Activated CD4-positive, alpha-beta T cell treated with anti-CD3 and anti-CD28 coated beads, Interleukin-2, amount 10 ng/mL, durations not matched to agents 24 days and 14 days (primary cell): ENCODE measurements at places on chromosomes 4 and X.

DNA sequence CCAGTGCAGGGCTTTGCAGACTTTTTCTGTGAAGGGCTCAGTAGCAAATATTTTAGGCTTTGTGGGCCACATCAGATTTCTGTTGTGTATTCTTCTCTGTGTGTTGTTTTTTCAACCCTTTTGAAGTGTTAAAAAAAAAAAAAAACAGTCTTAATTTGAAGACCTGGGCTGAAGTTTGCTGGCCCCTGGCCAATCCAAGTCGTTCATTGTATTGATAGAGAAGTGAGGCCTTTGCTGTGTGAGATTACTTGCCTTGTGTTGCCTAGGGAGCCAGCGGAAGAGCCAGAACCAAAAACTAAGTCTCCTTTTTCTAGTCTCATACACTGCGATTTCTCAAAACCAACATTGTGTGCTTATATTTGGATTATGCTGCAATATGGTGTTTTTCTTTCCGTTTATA, 46.9 kb downstream of the MTM1 start:
- no peaks in the 10 kb centered on the region for H3K4me1 ChIP-seq
- DNase-seq, result no peak
- peaks cover 34% of the 10 kb centered on the region for H3K36me3 ChIP-seq
- H3K27me3 ChIP-seq, result no peaks in the 10 kb centered on the region

GRCh38 chr4:36944232-36944631, 300.3 kb upstream of the NWD2 start:
- H3K27ac ChIP-seq, result no peak overlapping the region
- H3K4me3 ChIP-seq, result no peak overlapping the region
- no peaks in the 10 kb centered on the region for H3K27me3 ChIP-seq
- H3K4me1 ChIP-seq, result no peaks in the 10 kb centered on the region
- H3K36me3 ChIP-seq, result no peaks in the 10 kb centered on the region

DNA sequence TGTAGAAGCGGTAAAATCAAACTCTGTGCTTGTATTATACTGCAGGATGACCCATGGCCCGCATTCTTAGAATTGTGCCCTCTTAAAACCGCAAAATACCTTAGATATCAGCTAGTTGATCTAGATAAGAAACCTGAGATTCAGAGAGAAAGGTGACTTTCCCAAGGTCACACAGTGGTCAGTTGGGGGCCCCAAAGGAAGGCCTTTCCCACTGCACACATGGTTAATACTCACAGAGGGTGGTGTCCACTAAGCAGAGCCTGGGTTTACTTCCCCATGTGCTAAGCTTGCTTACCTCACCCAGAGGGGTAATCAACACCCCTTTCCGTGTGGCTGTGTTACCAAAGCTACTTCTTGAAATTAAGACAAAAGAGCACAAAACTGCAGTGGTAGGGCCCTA, 66.3 kb downstream of the RBM47 start:
- peaks cover 14% of the 10 kb centered on the region for H3K4me1 ChIP-seq
- H3K27me3 ChIP-seq, result no peaks in the 10 kb centered on the region
- no peaks in the 10 kb centered on the region for H3K36me3 ChIP-seq
- H3K4me3 ChIP-seq, result no peak overlapping the region

GRCh38 chrX:13285693-13286092, 34.2 kb downstream of the ATXN3L start:
- H3K36me3 ChIP-seq, result peaks cover 2% of the 10 kb centered on the region
- no peak overlapping the region for H3K27ac ChIP-seq
- H3K27me3 ChIP-seq, result no peaks in the 10 kb centered on the region
- no peak for DNase-seq
- no peak overlapping the region for H3K4me3 ChIP-seq
- H3K4me1 ChIP-seq, result peaks cover 3% of the 10 kb centered on the region

GRCh38 chrX:122703762-122704161, 480.3 kb upstream of the GRIA3 start:
- H3K4me3 ChIP-seq, result no peak overlapping the region
- no peak overlapping the region for H3K27ac ChIP-seq
- no peak for DNase-seq
- no peaks in the 10 kb centered on the region for H3K4me1 ChIP-seq

DNA sequence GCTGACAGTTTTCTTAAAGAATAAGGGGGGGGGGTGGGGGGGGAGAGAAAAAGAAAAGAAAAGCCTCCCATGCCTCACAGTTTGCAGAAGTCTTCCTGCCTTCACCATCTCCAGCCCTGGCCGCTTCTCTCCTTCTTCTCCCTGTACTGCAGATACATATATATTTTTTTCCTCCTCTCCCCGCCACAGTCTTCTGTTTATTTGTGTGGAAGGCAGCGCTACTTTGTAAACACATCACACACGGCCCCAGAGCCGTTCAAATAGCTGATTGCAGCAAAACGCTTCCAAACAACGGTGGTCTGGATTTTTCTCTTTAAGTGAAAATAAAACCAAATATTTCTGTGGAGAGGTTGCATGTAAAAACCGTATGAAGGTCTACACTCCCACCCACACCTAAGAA, 732 bp downstream of the NLGN4X start:
- H3K27ac ChIP-seq, result no peak overlapping the region
- H3K36me3 ChIP-seq, result no peaks in the 10 kb centered on the region
- H3K27me3 ChIP-seq, result peaks cover 25% of the 10 kb centered on the region

DNA sequence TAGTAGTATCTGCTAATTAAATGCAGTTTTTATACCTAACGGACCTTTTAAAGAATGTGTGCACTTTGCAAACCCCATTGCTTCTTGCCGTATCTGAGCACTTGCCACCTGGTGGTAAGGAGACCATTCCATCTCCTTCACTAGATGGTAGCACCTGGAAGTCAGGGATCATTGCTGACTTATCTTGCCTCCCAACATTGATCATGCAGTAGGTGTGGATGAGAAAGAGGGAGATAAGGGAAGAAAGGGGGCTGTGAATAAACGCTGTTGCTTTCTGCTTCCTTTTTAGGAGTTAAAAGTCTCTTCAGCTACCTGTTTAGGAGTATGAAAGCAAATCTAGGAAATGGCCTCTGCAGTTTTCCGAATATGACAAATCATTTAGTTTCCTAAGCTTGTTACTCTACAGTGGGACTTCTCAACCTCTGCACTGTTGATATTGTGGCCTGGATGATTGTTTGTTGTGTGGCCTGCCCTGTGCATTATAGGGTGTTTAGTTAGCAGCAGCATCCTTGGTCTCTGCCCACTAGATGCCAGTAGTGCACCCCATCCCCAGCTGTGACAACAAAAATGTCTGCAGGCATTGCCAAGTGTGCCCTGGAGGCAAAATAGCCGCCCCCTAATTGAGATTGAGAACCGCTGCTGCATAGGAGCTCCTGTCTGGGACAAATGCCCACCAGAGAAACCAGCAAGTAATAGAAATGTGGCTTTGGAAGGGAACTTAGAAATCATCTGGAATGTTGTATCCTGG, 38.8 kb downstream of the GAB1 start:
- H3K27ac ChIP-seq, result no peak overlapping the region
- no peak for DNase-seq
- H3K36me3 ChIP-seq, result no peaks in the 10 kb centered on the region
- H3K27me3 ChIP-seq, result peaks cover 7% of the 10 kb centered on the region

- H3K4me3 ChIP-seq, result no peak overlapping the region
- H3K4me1 ChIP-seq, result peaks cover 2% of the 10 kb centered on the region
- H3K27ac ChIP-seq, result no peak overlapping the region
- no peak for DNase-seq
- H3K36me3 ChIP-seq, result no peaks in the 10 kb centered on the region
Observed at GRCh38 chr4:76246025-76246424, 5.5 kb upstream of the FAM47E start.

DNA sequence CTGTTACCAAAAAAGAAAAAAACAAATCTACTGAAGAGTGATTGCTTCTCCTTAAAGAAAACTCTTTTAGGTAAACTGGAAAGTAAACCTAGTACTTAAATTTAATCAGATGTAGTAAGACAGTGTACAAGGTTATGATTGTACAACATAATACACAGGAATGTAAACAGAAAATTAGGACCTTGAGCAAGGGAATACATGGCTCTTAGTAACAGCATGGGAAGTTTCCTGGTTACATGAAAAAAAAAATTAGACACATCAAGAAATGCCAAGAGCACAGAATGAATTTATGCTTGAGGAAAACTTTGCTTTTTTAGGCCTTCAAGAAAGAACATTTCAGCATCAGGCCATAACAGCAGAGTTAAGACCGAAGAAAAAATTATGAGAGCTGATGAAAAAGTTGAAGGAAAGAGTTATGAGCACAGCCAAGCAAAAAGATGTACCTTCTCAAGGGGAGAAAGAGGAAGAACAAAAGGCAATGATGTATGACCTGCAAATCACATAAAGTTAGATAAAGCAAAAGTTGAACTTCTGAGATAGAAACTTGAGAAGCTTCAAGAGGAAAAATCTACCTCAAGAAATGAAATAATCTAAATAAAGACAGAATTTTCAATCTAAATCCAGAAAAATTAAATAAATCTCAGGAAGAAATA, 311.6 kb downstream of the GALNTL6 start:
- no peaks in the 10 kb centered on the region for H3K36me3 ChIP-seq
- no peaks in the 10 kb centered on the region for H3K27me3 ChIP-seq
- no peaks in the 10 kb centered on the region for H3K4me1 ChIP-seq

GRCh38 chr4:51998837-51999236, 21.3 kb downstream of the LRRC66 start:
- H3K36me3 ChIP-seq, result no peaks in the 10 kb centered on the region
- H3K4me3 ChIP-seq, result no peak overlapping the region
- no peaks in the 10 kb centered on the region for H3K4me1 ChIP-seq
- no peak for DNase-seq
- H3K27me3 ChIP-seq, result no peaks in the 10 kb centered on the region

DNA sequence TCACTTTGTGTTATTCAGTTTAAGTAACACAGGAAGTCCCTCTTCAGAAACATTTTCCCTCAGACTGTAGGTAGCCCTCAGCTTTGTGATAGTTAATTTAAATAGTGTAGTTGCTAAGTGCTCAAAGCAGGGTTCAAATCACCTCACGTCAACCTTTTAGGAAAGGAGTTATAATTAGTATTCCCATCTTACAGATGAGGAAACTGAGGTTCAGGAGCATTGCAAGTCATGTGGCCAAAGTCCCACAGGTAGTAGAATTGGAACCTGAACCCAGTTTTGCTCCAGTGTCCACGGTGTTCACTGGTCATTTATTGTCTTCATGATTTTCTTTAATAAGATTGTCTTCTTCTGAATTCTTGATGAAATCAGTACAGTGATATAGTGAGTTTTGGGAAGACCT, 4.3 kb upstream of the DCHS2 start:
- H3K27ac ChIP-seq, result no peak overlapping the region
- DNase-seq, result no peak
- peaks cover 54% of the 10 kb centered on the region for H3K27me3 ChIP-seq

GRCh38 chr4:156762851-156763250, 208.7 kb downstream of the PDGFC start:
- H3K4me3 ChIP-seq, result no peak overlapping the region
- no peaks in the 10 kb centered on the region for H3K27me3 ChIP-seq
- no peak for DNase-seq
- no peak overlapping the region for H3K27ac ChIP-seq
- no peaks in the 10 kb centered on the region for H3K4me1 ChIP-seq
- H3K36me3 ChIP-seq, result no peaks in the 10 kb centered on the region

DNA sequence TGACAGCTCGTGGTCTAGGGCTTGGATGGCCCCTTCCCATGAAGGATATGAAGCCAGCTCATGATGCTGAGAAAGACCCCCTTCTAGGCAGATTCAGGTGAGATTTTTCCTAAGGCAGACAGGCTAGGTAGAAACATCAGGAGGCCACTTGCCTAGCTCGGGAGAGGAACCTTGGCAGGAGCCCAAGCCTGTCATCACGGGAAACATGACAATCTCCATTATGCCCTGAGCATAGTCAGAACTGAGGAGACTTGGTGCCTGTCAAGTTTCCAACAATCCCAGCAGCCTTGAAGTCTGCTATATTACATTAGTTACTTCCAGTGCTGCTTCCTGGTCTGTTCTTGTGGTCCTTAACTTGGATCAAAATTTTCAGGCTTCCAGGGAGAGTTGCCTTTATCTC, 18.7 kb upstream of the WDR1 start:
- H3K27me3 ChIP-seq, result no peaks in the 10 kb centered on the region
- H3K27ac ChIP-seq, result no peak overlapping the region
- no peak for DNase-seq
- H3K4me1 ChIP-seq, result no peaks in the 10 kb centered on the region
- H3K36me3 ChIP-seq, result no peaks in the 10 kb centered on the region

DNA sequence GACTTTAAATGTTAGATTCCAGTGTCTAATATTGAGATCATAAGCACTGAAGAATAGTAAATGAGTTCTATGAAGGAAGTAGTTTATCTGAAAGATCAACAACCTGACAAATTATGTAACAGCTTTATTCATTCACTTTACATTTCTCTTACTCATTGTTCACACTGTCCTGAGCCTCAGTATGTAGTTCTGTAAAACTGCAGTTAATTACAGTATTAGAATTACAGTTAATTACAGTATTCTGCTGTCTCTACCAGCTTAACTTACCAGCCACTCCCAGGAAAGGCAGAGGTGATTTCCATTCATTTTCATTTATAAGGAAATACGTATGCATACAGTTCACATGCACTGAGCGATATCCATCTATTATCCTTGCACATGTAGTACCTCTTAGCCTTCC, 32.7 kb downstream of the NFKB1 start:
- peaks cover 57% of the 10 kb centered on the region for H3K36me3 ChIP-seq
- H3K4me3 ChIP-seq, result no peak overlapping the region
- H3K4me1 ChIP-seq, result peaks cover 46% of the 10 kb centered on the region
- no peak overlapping the region for H3K27ac ChIP-seq
- no peaks in the 10 kb centered on the region for H3K27me3 ChIP-seq
- DNase-seq, result no peak

DNA sequence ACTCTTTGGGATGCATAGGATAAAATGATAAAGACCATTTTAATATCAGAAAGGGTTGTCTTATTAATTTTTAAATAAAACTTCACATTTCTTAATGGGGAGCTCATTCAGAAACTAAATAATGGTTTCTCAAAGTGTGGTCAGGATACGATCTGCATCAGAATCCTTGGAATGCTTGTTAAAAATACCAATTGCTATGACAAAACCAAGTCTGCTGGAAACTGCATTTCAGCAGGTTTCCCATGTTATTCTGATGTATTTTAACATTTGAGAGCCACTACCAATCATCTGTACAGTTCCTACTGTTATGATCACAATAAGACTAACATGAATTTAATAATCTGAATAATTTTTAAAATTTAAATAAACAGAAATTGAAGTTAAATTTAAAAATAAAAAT, 115.1 kb downstream of the SOWAHB start:
- no peak overlapping the region for H3K27ac ChIP-seq
- no peak for DNase-seq
- no peak overlapping the region for H3K4me3 ChIP-seq
- H3K27me3 ChIP-seq, result no peaks in the 10 kb centered on the region
- no peaks in the 10 kb centered on the region for H3K36me3 ChIP-seq

DNA sequence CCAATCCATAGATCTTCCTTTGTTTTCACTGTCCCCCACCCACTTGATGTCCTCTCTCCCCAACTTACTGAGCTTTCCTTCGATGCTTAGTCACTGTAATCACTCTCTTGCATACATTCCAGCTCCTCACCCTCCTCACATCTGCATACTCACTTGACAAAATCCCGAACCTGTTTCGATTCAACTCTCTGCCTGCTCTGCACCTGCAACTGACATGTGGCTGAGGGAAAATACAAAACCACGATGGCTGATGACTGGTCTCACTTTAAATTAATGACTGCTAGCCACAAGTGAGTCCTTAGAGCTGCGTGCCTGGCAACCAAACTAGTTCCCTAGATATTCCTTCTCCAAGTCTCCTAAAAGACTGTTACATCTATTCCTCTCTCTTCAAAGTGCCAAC, 70.4 kb upstream of the FHL1 start:
- H3K4me1 ChIP-seq, result peaks cover 3% of the 10 kb centered on the region
- H3K27ac ChIP-seq, result no peak overlapping the region
- DNase-seq, result no peak
- H3K4me3 ChIP-seq, result no peak overlapping the region

GRCh38 chr4:73988061-73988460, at the start of gene PPBP:
Gene PPBP, minus strand, starts transcription at chr4:73988190. Its CDS starts 87 bp downstream, at chr4:73988103.
- H3K4me1 ChIP-seq, result no peaks in the 10 kb centered on the region
- H3K4me3 ChIP-seq, result no peak within 1 kb of the TSS
- no peaks in the 10 kb centered on the region for H3K36me3 ChIP-seq
- no peak within 1 kb of the TSS for H3K27ac ChIP-seq
- DNase-seq, result no peak
